Foreskin keratinocyte (primary cell): ENCODE measurements at places on chromosomes 1 and 21. TPM values are rescaled to one million over a fixed set of nuclear protein-coding genes. Genes with fewer than 3 reads are reported as not detected.

Gene KCNA3
- not detected in 2 replicates for total RNA-seq

DNA sequence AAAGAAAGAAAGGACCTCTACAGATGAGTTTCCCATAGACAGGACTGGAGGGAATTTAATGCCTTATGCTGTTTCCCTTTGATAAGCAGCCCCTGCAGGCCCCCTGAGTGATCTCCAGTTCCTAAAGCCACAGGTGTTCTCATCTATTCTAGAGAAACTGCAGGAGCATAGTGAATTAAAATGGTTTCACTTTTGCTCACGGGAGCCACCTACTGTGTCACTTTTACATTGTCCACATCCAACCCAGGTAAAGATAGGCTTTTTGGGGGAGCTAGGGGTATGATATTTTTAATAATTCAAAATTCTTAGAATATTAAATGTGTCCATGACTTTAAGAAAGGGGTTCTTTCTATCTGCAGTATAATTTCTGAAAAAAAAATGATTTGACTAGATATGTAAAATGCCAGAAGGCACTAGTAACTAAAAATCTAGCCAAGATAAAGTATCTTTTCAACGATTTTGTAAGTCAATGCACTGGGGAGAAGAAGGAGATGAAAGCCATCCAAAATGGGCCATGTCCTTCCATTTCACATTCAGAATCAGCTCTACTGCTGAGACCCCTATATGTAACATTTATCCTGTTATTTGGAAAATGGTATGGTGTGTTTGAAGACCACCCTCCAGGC, 267.3 kb upstream of the DUSP10 start:
- no peak for DNase-seq

Gene LEMD1
- total RNA-seq, result 1.8 and 2.8 TPM in 2 replicates

Gene OR6K3
- total RNA-seq, result not detected in 2 replicates

- DNase-seq, result no peak
These were observed 53.3 kb upstream of the QSOX1 start for GRCh38 chr1:180101411-180101810.

DNA sequence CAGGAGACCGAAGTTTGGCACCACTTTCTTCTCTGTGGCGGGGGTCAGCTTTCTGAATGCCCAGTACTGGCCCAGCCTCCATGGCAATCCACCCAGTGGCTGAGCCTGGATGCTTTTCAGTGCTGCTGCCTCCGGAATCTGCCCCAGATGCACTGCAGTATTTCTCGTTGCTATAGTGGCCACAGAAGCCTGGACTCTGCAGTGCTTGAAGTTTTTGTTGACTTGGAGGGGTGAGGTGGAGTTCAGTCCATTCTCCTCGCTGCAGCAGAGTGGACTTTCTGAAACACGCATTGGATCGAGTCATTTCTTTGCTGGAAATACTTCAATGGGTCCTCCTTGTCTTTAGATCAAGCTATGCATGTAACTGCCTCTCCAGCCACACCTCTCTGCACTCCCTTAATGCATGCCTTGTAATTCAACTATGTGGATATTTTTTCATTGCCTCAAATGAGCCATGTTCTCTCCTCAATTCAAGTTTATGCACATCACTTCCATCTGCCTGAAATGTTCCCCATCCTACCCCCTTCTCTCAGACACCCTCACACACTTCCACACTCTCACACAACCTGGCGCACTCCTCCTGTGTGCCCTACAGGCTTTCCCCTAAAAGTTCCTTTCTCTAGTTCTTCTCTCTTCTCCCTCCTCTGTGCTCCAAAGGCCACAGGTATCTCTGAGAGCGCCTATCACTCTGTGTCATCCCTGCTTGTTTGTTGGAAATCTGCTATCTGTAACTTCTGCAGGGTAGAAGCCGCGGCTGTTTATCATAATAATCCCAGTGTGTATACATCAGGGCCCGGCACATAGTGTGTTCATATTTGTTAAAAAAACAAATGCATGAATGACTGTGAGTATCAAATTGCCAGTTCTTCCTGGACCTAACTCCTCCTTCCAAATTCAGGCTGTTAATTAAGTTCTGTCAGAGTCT, 16.5 kb downstream of the ADAM30 start:
- no peak for DNase-seq

GRCh38 chr1:218411101-218411500, 66.0 kb downstream of the TGFB2 start:
- no peak for DNase-seq

- DNase-seq, result no peak
These were observed 763 bp downstream of the AUNIP start for GRCh38 chr1:25858494-25858893.

Gene LRRIQ3
- total RNA-seq, result 1.0 and 2.1 TPM in 2 replicates

Gene ZFYVE9
- 17.9 and 23.5 TPM in 2 replicates for total RNA-seq

GRCh38 chr1:27166929-27167328, 12.0 kb upstream of the SLC9A1 start:
- DNase-seq, result no peak

DNA sequence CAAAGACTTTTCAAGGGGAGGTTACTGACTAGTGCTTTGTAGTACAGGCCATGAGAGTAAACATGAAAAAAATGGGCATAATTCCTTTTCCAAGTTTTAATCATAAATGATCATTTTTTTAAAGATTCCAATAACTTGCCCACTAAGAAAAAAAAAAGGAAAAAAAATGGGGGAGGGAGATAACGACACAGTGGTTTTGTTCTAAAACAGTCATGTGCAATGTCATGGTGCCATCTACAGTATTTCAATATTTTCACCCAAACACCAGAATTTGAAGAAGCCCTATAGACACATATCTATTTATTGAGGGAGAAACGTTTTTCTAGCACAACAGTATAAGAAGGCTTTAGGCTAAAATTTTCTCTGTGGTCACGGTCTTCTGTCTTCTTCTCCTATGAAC, 250.2 kb downstream of the LTN1 start:
- DNase-seq, result peak; percentile 48

DNA sequence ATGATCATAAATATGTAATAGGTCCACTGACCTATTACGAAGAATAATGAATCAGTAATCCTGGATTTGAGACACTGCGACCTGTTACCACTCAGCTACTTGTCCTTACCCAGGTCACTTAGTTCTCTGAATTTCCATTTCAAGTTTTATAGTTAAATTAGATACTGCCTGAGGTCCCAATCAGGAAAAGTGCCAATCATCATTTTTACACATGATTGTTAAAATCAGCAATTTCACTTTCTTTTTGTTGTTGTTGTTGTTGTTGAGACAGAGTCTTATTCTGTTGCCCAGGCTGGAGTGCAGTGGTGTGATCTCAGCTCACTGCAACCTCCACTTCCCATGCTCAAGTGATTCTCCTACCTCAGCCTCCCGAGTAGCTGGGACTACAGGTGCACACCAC, 22.8 kb upstream of the LYPLAL1 start:
- no peak for DNase-seq

Gene LRRC39
- 0.11 TPM in 1 of 2 replicates, not detected in the other for total RNA-seq

GRCh38 chr1:164086832-164087231, 472.2 kb upstream of the PBX1 start:
- DNase-seq, result no peak

Gene C1orf87
- not detected in 2 replicates for total RNA-seq

DNA sequence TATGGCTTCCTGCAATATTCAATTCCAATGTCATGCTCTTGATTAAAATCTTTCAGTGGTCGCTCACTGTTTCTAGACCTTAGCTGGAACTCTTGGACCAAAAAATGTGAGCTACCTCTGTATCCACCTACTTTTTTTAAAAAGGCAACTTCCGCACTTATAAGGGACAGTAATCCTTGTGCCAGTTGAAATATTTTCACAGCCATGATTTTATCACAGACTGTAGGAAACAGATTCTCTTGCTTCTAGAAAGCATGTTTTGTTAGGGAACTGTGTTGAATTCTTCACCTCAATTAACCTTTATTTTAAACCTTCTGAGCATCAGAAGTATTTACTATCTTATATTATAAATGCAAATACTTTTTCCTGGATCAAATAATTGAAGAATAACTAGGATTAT, 296.0 kb upstream of the ST6GALNAC5 start:
- no peak for DNase-seq

- DNase-seq, result peak; percentile 59
These were observed 35.9 kb upstream of the GALNT2 start for GRCh38 chr1:230031131-230031530.

DNA sequence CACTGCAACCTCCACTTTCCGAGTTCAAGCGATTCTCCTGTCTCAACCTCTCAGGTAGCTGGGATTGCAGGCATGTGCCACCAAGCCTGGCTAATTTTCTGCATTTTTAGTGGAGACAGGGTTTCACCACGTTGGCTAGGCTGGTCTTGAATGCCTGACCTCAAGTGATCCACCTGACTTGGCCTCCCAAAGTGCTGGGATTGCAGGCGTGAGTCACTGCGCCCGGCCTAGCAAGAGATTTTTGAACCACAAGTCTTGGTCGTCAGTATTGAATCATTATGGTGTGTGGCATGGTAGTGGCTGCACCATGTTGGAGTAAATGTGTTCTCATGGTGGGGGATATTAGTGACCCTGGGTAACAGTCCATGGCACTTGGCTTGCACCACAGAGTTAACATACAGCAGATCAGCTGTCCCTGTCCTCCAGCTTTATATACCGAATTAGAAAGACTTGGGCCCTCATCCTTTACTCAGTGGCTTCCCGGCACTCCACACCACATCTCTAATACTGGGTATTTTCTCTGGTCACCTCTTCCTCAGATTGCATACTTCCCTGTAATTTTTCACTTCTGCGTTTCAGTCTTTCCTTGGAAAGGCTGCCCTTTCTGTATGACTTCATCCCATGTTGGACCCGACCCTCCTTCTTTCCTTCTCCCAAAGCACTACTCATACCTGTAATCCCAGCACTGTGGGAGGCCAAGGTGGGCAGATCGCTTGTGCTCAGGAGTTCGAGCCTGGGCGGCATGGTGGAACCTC, 25.1 kb downstream of the AK4 start:
- DNase-seq, result no peak

- peak; percentile 79 for DNase-seq
These were observed 38.6 kb upstream of the RALGPS2 start for GRCh38 chr1:178686407-178686806.

- DNase-seq, result no peak
These were observed 65.8 kb upstream of the IGSF21 start for GRCh38 chr1:18041685-18042355.

Gene KANK4
- under 0.01 and 0.20 TPM in 2 replicates for total RNA-seq

- no peak for DNase-seq
These were observed 33.0 kb upstream of the HSD17B7 start for GRCh38 chr1:162757476-162757875.

DNA sequence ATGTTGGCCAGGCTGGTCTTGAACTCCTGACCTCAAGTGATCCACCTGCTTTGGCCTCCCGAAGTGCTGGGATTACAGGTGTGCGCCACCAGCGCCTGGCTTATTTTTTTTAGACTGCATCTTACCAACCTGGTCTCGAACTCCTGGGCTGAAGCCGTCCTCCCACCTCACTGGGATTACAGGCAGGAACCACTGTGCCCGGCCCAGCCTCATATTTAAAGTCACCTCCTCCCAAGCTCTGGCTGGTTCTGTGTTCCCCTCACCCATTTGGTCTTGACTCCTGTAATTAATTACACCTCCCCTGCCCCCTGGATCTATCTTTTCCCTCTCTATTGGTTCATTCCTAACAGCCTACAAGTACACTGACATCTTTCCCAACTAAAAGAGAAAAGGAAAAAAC, 1.7 kb upstream of the EXOSC10 start:
- DNase-seq, result no peak

GRCh38 chr1:200260597-200261335, 149.1 kb downstream of the ZNF281 start:
- DNase-seq, result no peak

DNA sequence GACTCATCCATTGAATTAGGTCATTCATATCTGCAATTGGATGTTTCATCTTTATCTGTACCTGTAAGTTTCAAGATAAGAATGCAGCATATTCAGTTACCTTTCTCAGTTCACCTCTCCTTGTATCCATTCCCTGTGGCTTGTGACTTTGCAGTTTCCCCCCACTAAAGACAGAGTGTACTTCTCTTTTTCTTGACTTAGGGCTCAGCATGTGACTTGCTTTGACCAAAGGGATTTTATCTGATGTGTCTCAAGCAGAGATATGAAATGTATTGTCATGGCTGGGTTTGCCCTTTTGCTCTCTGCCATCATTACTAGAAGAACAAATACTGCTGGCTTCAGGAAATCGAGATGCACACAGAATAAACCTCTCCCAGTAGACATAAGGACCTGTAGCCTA, 754.8 kb downstream of the ADGRL2 start:
- DNase-seq, result no peak

- DNase-seq, result peak; percentile 6
These were observed 660 bp upstream of the PDE4B start for GRCh38 chr1:65791801-65792668.
